NCI-H2081 (cell line): ENCODE measurements at places on chromosomes 4 and X.
A peak's percentile ranks its signal among the peaks of the same experiment; 100 is the strongest.

DNA sequence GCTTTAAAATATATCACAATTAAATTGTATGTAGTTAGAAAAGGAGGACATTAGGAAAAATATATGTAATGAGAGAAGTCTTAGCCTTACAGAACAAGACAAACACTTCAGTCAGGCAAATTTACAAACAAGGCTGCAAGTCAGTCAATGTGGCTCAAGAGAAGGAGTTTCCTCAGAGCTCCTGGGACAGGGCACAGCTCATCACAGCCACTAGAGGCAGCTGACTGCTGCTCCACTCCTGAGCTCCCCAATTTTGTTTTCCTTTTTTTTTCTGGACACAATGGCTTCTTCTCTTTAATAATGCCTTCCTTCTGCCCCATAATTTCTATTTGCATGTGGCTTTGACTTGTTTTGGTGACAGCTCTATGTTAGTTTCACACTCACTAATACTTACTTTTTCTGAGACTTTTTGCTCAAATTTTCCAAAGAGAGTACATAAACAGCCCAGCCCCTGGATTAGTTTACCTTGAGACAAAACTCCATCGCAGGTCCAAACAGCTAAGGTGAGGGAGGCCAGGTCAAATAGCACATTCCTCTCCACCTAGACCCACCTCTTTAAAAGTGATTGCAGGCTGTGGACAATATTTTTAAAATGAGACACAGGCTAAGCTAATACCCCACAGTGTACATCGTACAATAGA lies 850.4 kb upstream of the FRG1 start:
- DNase-seq = peak; percentile 1

GRCh38 chr4:1057403-1057745 lies 45.9 kb downstream of the FGFRL1 start:
- no peak for DNase-seq

GRCh38 chr4:180423712-180424057 lies 1819.5 kb upstream of the TENM3 start:
- no peak for DNase-seq

GRCh38 chrX:47595716-47596251 lies 13.5 kb downstream of the TIMP1 start:
- no peak for DNase-seq

GRCh38 chr4:61200916-61201526 lies 895 bp downstream of the ADGRL3 start:
- peak; percentile 43 for DNase-seq

DNA sequence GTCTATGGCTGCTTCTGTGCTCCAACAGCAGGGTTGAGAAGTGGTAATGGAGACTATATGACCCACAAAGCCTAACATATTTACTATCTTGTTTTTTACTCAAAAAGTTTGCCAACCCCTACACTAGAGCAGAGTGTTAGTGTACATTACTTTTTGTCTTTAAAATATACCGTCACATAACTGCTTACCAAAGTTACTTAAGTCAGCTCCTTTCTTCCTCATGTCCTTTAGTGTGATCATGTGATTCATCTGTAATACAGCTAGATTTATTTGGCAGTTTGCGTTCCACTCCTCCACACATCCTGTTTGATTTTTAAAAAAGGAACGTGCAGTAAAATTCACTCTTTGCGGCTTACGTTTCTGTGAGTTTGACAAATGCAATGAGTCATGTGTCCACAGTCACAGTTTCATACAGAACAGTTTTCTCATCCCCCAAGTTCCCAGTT lies 162.4 kb upstream of the GPRIN3 start:
- DNase-seq = no peak

DNA sequence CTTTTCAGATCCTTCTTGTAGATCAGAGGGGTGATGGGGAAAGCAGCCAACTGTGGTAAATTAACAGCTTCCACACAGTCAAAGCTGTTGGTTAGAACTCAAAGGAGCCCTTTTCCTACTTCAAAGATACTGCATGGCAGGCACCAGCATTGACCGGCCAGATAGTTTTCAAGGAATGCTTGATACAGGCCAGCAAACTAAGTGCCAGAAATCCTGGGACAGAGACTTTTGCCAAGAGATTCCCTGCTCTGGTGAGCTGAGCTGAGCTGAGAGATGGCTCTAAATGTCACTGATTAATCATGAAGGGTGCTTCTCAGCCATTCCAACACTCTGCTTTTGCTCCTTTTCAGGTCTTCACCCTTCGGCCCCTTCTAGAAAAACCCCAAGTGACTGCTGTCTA lies 131.6 kb upstream of the MED14 start:
- DNase-seq = no peak

DNA sequence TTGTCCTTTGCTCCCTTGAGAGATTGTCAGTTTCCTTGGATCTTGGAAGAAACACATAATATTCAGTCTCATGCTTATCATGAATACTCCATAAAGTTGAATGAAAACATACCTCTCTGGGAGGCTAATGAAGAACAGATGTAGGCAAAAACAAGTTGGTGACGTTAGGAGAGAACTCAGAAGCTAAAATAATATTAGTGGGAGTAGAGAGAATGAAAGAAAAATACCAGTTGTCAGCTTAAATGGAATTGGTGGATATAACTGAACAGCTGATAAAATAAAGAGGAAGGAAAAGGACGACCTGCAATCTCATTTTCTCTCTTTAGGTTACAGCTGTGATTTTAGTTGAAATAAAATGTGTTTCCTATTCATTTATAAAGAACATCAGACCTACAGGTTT lies 124.8 kb downstream of the SNCA start:
- no peak for DNase-seq

GRCh38 chr4:12487000-12487399 lies 997.1 kb downstream of the RAB28 start:
- no peak for DNase-seq

- no peak for DNase-seq
Observed at GRCh38 chrX:72470532-72471223, 102.0 kb downstream of the HDAC8 start.

- no peak for DNase-seq
Observed at GRCh38 chr4:126451237-126451873, 1136.6 kb downstream of the FAT4 start.

- DNase-seq = no peak
Observed at GRCh38 chr4:111662496-111662895, 482.8 kb upstream of the FAM241A start.

DNA sequence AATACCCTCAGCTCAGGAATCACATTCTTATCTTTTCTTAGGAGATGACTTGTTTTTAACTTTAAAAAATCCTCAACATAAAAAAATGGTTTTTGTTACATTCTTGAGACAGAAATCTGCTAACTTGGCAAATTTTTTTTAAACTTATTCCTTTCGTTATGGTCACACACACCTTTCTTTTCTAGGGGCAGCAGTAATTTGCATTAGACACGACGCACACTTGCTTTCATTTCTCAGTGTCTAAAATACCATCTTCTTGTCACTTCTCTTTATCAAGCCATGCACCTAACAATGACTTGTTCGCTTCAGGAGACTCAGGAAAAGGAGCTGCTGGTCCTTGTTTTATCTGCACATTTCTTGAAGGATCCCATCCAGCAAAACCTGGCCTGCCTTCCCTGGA lies 112.6 kb upstream of the TBL1X start:
- DNase-seq = no peak

GRCh38 chr4:99644453-99644852 lies 13.2 kb downstream of the C4orf54 start:
- no peak for DNase-seq

DNA sequence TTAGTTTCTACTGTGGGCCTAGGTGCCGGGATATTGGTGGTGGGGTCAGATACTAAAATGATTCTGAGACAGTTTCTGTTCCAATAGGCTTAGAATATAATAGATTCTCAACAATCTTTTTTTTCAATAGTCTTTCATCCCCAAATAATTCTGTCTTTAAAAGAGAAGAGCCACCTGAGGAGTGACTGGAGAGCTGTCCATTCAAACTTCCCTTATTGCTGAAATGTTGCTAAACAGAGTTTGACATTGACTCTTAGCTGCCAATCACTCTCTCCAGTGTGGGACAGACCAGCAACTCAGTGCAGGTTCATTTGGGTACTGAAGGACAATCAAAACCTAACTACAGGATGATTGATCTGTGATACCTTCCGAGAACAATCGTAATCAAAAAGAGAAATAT lies 12.4 kb upstream of the ADH7 start:
- no peak for DNase-seq

- no peak for DNase-seq
Observed at GRCh38 chrX:148229801-148230303, 248.7 kb downstream of the FMR1NB start.

GRCh38 chr4:3440979-3441500 lies 728 bp upstream of the HGFAC start:
- no peak for DNase-seq

DNA sequence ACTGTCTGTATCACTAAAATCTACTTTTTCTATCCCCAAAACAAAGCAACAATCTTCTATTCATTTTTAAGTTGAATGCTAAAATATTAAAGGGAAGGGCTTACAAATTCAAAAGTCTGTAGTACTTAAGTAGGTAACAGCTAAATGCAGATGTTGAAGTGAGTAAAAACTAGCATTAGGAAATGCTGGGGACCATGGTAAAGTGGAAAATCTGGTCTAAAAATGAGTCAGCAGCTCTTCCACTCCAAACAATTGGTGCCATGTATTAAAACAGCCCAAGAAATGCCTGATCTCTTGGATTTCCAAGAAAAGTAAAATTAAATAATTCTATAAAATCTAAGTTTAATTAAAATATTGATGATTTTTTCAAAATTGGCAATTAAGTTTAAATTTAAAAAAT lies 73.3 kb upstream of the PPP3CA start:
- no peak for DNase-seq

DNA sequence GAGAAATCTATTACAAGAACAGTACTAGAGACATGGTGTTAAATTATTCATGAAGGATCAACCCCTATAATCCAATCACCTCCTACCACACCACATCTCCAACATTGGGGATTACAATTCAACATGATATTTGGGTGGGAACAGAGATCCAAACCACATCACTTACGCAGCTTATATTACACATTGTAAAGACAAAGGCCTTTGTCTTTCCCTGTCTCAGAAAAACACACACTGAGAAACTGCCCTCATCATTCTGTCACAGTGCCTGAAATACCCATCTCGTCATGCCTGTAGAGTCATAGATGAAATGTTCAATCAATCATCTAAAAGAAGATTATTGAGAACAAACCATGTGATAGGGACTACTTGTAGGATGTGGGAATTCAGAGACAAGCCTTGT lies 558.8 kb upstream of the GRIA3 start:
- no peak for DNase-seq

DNA sequence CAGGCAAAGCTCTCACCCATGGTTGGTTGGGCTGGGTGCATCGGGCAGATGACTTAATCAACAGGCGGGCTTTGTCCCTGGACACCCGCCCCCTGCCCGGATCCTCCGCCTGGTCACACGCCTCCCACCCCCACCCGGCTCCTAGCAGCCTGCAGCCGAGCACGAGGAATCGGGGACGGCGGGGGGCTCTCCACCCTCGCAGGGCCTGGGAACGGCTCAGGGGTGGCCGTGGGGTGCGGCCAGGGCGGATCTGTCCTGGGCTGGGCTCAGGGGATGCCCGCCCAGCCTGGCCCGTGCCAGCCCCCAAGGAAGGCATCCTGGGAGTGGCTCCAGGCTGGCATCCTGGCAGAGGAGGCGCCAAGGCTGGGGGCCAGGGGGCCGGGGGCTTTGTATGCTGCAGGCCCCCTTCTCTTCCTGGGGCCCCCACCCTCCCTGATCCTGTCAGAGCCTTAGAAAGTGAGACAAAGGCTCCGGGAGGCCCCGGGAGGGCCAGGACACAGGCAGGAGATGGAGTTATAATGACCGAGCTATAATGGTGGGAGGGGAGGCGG lies 32.5 kb upstream of the FGFR3 start:
- no peak for DNase-seq

GRCh38 chr4:18666322-18666721 lies 644.8 kb upstream of the LCORL start:
- no peak for DNase-seq

GRCh38 chr4:141465171-141465570 lies 171.2 kb upstream of the IL15 start:
- DNase-seq = no peak

DNA sequence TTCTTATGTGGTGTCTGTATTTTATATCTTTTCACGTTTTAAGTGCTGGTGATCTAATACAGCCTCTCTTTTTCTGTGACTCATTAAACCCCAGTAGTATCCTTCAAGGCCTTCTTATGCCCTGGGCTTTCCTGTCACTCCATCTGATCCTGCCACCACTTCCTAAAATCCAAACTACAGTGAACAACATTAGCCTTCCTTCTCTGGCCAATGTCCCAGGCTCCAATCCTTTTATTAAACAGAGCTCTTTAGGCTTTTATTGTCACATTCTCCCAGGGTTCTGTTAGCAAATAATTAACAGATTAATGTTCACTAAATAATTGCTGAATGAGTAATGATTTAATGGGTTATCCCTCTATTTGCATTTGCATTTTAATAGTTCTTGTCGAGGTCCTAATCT lies 47.9 kb upstream of the ITM2A start:
- no peak for DNase-seq

- no peak for DNase-seq
Observed at GRCh38 chrX:113920661-113921060, 663.2 kb upstream of the HTR2C start.

DNA sequence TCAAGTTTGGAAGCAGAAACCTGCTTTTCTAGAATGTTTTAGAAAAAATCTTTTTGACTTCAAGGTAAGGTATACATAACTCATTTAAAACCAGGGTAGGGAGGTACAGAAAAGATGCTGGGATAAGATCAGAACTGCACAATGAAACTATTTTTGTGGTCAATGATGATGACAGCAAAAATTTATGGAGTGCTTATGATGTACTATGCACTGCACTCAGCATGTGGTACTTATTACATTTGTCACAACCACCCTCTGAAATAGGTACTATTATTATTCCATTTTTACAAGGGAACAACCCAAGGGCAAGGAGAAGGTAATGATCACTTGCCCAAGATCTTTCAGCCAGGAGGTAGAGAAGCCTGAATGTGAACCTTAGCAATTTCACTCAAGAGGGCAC lies 8.0 kb downstream of the GPM6B start:
- no peak for DNase-seq

GRCh38 chrX:18203631-18204030 lies 17.1 kb downstream of the BEND2 start:
- no peak for DNase-seq

DNA sequence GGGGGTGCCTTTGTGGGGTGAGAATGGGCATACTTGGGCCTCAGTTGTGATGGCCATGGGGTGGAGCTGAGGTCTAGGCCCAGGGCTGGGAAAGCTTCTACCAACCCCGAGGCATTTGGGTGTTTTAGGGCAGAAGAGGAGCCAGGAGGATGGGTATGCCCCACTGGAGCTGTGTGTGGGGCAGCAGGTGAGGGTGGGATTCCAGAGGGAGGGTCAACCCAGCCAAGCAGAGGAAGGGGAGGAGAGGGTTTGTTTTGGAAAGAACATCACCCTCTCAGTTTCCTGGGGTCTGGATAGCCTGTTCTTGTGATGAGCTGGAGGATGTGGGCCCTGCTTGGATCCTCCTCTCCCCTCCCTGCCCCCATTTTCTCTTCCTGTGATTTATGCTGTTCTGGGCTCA lies 620 bp downstream of the IL9R start:
- no peak for DNase-seq

- no peak for DNase-seq
Observed at GRCh38 chr4:7587433-7588405, 153.0 kb upstream of the PSAPL1 start.

GRCh38 chr4:189050643-189051042 lies 890.0 kb upstream of the FRG1 start:
- no peak for DNase-seq

GRCh38 chr4:114688059-114688458 lies 89.5 kb downstream of the UGT8 start:
- DNase-seq = peak; percentile 15

GRCh38 chr4:27024805-27025204 lies 164.2 kb downstream of the STIM2 start:
- DNase-seq = no peak

GRCh38 chrX:9518051-9518450 lies 53.2 kb downstream of the TBL1X start:
- no peak for DNase-seq
